GM12878 (cell line): ENCODE measurements at places on chromosomes 16 and 17. TPM values are rescaled to one million over a fixed set of nuclear protein-coding genes. Genes with fewer than 3 reads are reported as not detected.

The TOM1L1 gene
- total RNA-seq: 2.3 and 2.7 TPM in 2 replicates

DNA sequence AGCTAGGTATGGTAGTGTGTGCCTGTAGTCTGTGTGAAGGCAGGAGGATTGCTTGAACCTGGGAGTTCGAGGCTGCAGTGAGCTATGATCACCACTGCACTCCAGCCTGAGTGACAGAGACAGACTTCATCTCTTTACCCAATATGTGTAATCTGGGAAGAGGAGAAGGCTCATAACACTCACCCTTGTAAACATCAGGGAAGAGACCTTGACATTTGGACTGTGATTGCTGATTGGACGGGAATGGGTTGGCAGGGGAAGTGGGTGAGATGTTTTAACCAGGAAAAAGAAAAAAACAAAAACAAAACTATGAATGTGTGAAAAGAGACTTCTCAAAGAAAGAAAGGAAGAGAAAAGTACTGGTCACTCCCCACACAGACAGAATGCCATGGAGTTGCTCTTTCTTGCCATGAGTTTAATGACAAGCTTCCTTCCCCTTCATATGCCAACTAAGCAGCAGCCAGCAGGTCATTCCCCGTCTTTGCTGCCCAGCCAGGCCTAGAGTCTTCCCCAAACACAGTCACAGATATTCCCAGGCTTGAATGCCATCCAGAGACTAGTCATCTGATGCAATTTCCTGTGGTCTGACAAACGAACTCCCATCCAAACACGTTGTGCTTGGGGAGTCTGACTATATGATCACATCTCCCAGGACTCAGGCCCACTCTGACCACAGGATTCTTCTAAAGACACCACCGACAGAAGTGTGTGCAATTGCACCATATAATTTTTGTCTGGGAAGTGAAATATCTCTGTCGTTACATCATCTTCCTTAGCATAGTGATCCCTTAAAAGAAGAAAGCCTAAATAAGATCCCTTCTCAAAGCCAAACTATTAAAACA, 3.6 kb upstream of the XAF1 start:
- no peak for DNase-seq

DNA sequence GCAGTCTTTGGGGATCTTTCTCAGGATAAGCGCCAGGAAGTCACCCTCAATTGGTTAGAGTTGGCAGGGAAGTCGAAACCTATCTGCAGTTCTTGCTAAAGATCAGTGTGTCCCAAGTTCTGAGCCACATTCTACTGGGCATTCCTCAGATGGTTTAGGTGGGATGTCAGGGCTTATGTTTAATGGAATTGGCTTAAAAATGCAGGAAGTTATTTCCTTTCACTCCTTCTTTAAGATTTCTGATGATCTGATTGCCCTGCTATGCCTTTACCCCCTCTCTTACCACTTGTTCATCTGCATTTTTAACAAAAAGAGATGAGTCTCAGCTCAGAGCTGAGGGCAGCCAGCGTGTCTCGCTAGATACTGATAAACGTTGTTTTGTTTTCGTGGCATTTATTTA, 30.8 kb downstream of the FOXL1 start:
- no peak for DNase-seq

DNA sequence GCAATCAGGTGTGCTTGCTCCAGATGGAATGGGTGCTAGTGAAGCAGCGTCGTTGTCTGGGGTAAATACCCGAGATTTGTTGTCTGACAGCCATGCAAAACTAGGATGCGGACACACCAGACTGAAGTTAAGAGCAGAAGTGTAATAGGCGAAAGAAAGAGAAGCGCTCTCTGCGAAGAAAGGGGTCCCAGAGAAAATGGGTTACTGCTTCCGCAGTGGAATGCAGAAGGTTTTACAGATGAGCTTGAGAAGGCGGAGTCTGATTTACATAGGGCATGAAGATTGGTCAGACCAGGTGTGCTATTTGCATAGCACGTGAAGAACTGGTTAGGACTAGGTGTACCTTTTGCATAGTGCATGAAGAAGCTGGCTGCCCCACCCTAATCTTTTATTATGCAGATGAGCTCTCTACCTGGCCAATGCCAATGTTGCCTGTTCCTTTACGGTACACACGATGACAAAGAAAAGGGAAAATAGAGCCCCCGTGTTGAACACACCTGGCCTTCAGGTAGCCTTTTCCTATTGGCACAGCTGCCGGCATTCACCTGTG, 32.0 kb upstream of the SNN start:
- no peak for DNase-seq

The SOST gene
- not detected in 2 replicates for total RNA-seq

GRCh38 chr17:15490634-15491261, 23.3 kb upstream of the CDRT4 start:
- DNase-seq: no peak

The MRTFB gene
- total RNA-seq: 14.2 and 14.3 TPM in 2 replicates

The NPIPB5 gene
- total RNA-seq: 130 and 172 TPM in 2 replicates

DNA sequence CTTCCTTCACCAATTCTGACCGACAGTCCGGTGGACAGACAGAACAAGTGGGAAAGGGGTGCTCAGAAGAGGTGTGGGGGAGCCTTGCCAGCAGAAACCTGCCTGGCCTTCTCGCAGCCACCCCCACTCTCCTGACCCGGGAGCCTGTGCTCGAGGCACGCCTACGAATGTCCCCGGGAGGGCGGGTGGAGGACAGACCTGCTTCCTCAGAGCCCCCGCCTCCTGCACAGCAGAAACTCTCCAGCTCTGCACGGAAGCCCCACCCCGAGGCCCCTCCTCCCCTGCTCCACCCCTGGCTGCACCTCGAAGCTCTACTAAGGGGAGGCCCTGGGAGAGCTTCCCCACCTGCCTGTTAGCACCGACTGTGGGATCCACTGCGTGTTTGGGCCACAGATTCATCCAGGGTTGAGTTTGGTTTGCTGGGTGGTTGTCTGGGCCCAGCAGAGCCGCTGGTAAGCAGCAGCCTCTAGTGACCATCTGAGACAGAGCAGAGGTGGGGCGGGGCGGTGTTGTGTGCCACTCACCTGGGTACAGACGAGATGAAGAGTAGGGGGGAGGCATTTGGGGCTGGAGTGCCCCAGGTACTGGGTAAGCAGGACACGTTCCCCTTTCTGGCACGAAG, 6.2 kb downstream of the TAF1C start:
- DNase-seq: no peak

DNA sequence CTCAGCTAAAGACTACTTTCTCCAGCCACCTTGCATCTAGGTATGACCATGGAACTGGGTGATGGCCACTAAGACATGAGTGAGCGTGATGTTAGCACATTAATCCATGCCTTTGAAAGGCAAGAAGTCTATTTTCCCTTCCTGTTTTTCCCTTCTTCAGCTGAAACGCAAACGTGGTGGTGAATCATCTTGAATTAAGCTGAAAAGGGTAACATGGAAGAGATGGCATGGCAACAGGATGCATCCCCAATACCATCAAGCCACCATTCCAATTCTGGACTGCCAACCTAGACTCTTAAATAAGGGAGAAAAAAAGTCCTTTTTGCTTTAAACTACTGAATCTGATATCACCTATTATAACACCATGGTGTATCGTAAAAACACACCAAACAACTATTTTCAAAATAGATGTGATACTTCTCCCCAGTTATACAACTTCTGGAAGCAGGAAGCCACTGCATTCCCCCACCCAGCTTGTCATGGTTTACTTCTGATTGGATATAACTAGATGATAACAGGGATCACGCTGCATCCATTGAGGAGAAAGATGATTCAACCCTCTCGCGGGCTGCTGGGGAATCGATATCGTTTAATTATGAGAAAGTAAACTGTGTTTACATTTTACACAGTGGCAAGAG, 368.6 kb downstream of the CDH13 start:
- no peak for DNase-seq

The HBZ gene
- total RNA-seq: 0.49 TPM in 1 of 2 replicates, not detected in the other

DNA sequence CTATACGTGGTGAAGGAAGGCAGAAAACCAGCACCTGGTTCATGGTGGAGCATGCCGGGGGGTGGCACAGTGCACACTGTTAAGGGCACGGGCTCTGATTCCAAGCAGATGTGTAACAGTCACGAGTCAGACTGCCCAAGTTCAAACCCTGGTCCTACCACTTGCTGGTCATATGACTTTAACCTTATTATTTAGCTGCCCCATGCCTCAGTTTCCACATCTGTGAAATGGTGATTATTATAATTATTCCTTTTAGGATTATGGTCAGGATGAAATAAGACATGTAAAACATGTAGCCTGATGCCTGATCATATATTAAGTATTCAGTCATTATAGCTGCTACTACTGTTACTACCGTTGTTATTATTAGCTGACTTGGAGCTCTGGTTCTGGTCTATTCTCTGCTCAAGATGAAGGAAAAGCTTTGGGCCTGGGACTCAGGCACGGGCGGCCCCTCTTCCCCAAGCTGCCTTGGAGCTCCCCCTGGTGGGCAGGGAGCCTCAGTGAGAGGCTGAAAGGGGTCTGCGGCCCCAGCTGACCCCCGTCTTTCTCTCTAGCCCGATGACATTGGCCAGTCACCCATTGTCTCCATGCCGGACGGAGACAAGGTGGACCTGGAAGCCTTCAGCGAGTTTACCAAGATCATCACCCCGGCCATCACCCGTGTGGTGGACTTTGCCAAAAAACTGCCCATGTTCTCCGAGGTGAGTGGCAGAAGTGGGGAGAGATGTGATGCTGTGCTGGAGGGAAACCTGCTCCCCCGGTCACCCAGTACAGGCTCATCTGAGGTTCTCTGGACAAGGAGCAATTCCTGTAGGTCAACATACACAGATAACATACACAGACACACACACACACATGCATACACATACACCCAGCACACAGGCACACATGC, 14.0 kb downstream of the NR1D1 start:
- DNase-seq: no peak

DNA sequence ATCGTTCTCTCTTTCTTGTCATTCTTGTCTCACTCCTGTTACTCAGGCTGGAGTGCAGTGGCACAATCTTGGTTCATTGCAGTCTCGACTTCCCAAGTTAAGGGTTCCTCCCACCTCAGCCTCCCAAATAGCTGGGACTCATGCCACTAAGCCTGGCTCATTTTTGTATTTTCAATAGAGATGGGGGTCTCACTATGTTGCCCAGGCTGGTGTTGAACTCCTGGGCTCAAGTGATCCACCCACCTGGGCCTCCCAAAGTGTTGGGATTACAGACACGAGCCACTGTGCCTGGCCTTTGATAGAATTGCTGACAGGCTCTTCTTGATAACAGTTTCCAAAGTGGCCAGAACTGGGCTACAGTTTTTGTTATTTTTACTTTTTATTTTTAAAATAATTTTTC, 32.3 kb downstream of the TPPP3 start:
- DNase-seq: no peak

The MFAP4 gene
- 0.13 and 0.28 TPM in 2 replicates for total RNA-seq

The CSH1 gene
- not detected in 2 replicates for total RNA-seq

GRCh38 chr16:64910356-64910755, 211.5 kb downstream of the CDH11 start:
- no peak for DNase-seq

GRCh38 chr17:10186771-10187410, 11.5 kb downstream of the GAS7 start:
- DNase-seq: no peak

The CCL2 gene
- total RNA-seq: not detected in 2 replicates

The CA7 gene
- total RNA-seq: not detected in 2 replicates

The TEDC2 gene
- total RNA-seq: 24.9 and 30.8 TPM in 2 replicates

The APOBR gene
- 2.4 and 2.5 TPM in 2 replicates for total RNA-seq

The TEKT3 gene
- total RNA-seq: not detected in 2 replicates

DNA sequence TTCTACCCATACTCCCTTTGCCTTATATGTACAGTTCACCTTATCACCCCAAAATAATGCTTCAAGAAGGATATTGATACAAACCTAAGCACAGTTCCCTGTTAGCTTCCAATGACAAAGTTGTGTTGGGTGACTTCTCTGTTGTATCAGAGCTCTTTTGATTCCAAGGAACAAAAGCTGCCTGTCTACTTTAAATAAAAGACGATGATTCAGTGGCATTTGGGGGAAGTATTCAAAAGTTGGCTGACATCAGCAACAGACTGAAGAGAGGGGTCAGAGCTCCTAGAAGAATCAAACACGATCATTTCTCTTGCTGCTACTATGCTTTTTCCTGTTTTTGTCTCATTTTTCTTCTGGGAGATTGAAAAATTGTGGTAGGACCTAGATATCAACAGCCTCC, 69.4 kb upstream of the CA10 start:
- DNase-seq: no peak

DNA sequence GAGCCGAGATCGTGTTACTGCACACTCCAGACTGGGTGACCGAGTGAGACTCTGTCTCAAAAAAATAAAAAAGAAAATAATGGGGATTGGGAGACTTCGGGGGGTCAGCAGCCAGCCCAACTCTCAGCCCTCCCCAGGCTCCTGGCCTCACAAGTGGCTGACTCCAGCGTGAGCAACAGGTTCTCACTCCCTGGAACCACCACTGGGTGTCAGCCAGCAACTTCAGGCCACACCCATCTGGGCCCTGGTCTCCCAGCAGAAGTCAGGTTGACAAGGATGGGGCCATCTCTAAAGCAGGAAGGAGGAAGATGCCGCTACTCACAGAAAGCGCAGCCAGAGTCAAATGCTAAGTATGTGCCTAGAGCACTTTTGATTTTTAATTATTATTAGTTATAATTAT, 139.4 kb downstream of the C16orf78 start:
- no peak for DNase-seq

DNA sequence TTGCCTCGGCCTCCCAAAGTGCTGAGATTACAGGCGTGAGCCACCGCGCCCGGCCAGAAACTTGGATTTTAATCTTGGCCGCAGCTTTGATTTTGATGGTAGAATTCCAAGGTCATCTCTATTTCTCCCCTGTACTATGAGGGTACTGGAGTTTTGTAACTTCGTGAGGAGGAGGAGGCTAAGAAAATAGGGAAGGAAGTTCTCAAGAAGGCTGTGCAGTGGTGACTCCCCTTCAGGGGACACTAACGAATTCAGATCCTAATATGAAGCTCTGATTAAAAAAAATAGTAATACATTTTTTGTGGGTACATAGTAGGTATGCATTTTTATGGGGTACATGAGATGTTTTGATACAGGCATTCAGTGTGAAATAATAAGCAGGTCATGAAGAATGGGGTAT, 55.9 kb downstream of the LDHD start:
- no peak for DNase-seq

DNA sequence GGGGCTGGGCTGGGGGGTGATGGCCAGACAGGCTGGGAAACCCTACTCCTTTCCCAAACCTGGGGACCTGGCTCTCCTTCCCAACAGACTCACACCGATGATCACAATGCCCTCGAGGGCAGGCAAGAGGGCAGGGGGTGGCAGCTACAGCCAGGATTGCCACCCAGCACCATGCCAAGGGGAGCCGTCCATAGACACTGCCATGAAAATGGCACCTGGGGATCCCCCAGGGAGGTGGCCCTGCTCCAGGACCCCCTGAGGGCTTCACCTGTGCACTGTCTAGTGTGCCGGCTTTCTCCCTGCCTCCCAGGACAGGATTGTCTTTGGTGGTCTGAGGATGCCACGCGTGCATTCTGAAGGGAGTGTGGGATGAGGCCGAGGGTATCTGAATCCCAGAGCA, 24.6 kb downstream of the RPH3AL start:
- DNase-seq: no peak

GRCh38 chr17:39845052-39845846, 18.9 kb downstream of the IKZF3 start:
- no peak for DNase-seq
